ENCODE measurements at places on chromosomes 2 and 18. TPM values are rescaled to one million over a fixed set of nuclear protein-coding genes. Genes with fewer than 3 reads are reported as not detected.
A peak's percentile ranks its signal among the peaks of the same experiment; 100 is the strongest.

- H3K4me3 ChIP-seq: no peak overlapping the region
- DNase-seq: no peak
- H3K27me3 ChIP-seq: peaks cover 15% of the 10 kb centered on the region
- no peak overlapping the region for H3K27ac ChIP-seq
- H3K4me1 ChIP-seq: no peaks in the 10 kb centered on the region
Measured at GRCh38 chr2:27251766-27252165, 11.1 kb downstream of the SLC30A3 start.

DNA sequence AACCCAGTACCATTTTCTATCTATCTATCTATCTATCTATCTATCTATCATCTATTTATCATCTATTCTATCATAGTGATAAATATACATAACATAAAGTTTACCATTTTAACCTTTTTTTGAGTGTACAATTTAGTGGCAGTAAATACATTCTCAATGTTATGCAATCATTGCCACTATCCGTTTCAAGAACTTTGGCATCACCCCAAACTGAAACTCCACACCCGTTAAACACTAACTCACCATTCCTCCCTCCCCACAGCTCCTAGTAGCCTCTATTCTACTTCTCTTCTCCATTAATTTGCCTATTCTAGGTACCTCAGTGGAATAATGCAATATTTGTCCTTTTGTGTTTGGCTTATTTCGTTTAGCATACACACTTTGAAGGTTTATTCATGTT lies 82.5 kb upstream of the KCNE4 start:
- no peak for DNase-seq
- H3K4me3 ChIP-seq: no peak overlapping the region
- peaks cover 7% of the 10 kb centered on the region for H3K27me3 ChIP-seq
- H3K27ac ChIP-seq: no peak overlapping the region

SESTD1 gene
- 2.6 TPM for total RNA-seq

OR6B2 gene
- not detected for total RNA-seq

- H3K36me3 ChIP-seq: no peaks in the 10 kb centered on the region
- H3K4me3 ChIP-seq: no peak overlapping the region
- H3K4me1 ChIP-seq: peaks cover 2% of the 10 kb centered on the region
- H3K27ac ChIP-seq: no peak overlapping the region
- DNase-seq: peak; percentile 82
- H3K27me3 ChIP-seq: peaks cover 7% of the 10 kb centered on the region
Measured at GRCh38 chr2:204072443-204073324, 136.1 kb downstream of the ICOS start.

DNA sequence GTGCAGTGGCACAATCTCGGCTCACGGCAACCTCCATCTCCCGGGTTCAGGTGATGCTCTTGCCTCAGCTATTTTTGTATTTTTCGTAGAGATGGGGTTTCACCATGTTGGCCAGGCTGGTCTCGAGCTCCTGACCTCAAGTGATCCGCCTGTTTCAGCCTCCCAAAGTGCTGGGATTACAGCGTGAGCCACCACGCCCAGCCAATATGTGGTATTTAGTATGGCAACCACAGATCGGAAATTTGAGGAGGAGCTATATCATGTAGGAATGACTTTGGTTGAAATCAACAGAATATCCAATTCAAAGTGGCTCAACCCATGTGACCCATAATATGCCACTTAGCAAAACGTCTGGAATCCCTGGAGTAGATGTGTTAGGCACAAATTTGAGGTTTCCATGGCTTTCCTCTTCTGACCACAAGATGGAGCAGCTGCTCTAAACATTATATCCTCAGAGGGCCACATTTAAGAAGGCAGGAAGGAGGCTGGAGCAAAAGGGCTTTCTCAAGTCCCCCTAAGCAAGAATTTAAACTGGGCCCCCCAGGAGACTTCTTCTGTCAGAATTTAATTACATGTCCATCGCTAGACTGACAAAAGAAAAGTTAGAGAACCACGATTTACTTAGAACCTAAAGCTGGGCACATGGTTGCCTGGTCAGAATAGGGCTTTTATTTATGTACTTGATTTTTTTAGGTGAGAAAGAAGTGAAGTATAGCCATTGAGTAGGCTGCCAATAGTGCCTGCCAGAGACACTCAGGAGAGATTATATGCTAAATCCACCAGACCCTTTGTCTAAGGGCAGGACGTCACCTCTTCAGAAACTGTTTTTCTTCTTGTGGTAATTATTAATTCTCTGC lies 49.6 kb upstream of the ITSN2 start:
- no peak overlapping the region for H3K27ac ChIP-seq
- no peak overlapping the region for H3K4me3 ChIP-seq
- peaks cover 9% of the 10 kb centered on the region for H3K27me3 ChIP-seq
- peak; percentile 48 for DNase-seq

GRCh38 chr2:9703701-9704221 lies 73.0 kb upstream of the YWHAQ start:
- H3K36me3 ChIP-seq: no peaks in the 10 kb centered on the region
- peaks cover 2% of the 10 kb centered on the region for H3K27me3 ChIP-seq
- no peak for DNase-seq
